ENCODE measurements at places on chromosomes 12 and 14. TPM values are rescaled to one million over a fixed set of nuclear protein-coding genes. Genes with fewer than 3 reads are reported as not detected.

The GLI1 gene
- total RNA-seq, result 7.2 TPM

The RHEBL1 gene
- total RNA-seq, result 0.69 TPM

The KLRC1 gene
- 0.99 TPM for total RNA-seq

The KCNH3 gene
- 0.49 TPM for total RNA-seq
